ENCODE measurements at places on chromosomes 2 and 18.

- DNase-seq, result no peak
Measured at GRCh38 chr2:215652388-215652787, 216.5 kb upstream of the FN1 start.

- no peak for DNase-seq
Measured at GRCh38 chr2:45470531-45470930, 140.5 kb downstream of the SRBD1 start.

GRCh38 chr2:877747-878146, 72.9 kb upstream of the SNTG2 start:
- no peak for DNase-seq

- no peak for DNase-seq
Measured at GRCh38 chr2:212343167-212343566, 195.4 kb downstream of the ERBB4 start.

DNA sequence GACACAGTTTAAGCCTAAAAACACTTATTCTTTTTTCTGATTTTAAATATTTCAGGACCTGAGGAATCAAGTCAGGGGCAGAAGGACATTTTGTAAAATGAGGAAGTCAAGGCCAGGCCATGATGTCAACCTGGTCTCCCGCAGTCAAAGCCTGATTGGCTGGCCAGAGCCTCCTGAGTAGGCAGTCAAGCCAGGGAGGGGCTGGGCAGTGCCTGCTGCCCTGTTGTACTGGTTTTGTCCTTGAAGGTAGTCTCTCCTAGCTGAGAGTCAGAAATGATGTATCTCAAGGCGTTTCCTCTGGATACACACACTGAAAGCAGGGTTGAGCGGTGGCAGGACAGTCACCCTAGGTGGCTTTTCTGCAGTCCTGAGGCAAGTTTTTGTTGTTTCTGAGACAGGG, 19.8 kb downstream of the CCT7 start:
- no peak for DNase-seq

- no peak for DNase-seq
Measured at GRCh38 chr2:179860255-179861026, 971 bp downstream of the ZNF385B start.

DNA sequence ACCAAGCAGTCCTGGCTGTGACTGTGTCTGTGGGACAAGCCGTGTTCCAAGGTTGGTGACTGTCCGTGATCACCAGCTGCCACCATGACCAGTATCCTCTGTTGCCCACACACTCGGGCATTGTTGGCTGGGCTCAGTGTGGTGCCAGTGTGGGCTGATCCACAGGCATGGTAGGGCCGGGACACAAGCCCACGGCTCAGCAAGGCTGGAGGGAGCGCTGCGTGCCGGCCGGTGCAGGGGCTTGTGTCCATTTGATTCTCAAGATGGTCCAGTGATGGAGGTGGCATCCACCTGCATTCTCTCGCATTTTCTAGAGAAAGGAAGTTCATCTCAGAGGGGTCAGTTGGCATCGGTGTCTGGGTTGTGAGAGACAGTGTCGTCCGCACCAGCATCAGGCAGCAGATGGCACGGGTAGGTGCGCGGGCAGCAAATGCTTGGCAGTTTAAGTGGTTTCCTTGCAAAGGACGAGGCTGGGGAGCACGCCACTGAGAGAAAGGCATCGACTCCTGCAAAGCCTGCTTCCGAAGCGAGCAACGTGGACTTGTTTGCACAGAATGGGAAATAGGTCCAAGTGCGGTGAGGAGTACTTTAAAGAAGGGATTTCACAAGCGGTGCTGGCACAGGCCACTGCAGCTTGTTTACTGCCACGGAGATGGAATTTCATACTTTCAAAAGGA, 20.9 kb downstream of the TWIST2 start:
- no peak for DNase-seq

DNA sequence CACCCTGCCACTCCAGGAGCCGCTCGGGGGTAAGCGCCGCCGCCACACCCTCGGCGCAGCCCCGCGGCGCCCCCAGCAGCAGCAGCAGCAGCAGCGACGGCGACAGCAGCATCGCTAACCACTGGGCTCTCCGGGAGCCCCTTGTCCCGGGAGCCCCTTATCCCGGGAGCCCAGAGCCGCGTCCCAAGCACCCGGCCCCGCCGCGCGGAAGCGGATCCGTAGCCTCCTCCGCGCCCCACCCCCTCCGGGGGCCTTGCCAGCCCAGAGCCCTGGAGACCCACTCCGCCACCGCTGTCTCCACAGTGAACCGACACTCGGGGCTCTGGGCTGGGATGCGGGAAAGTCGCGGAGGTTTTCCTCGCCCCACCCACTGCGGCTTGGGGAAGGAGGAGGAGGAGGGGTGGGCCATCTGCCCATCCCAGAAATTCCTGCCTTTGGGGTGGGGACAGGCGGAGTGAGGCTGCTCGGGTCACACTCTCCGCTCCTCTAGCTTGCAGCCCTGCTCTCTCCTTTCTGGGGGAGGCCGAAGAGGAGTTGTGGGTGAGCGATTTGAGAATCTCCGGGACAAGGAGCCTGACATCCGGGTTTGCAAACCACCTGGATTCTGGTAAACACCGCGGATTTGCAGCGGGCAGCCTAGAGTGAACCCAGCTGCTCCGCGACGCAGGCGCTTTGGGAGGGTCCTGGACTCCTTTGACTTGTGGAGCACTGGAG, at the start of gene PLA2R1:
Gene PLA2R1, minus strand, starts transcription at position 324 of the 714 bp plus-strand sequence. Its CDS starts 212 bp downstream, at position 112.
- DNase-seq, result no peak

GRCh38 chr2:9282128-9283112, 75.8 kb downstream of the ASAP2 start:
- no peak for DNase-seq

DNA sequence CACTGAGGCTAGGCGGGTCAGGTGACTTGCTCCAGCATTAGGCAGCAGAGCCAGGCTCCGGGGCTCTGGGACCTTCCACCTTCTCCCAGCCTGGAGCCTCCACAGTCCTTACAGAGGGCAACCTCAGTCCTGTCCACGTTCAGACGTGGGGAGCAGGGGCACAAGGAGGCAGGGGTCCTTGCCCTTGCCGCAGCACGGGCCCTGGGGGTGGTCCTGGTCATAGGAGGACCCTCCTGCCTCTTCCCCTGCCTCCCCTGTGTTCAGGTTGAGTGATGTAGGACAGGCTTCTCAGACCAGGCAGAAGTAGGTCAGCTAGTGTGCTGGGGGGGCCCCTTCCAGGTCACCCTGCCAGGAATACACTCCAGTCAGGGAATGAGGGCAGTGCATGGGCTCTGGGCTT, 5.4 kb upstream of the ARHGEF4 start:
- no peak for DNase-seq

GRCh38 chr2:178194600-178195389, 483 bp downstream of the OSBPL6 start:
- no peak for DNase-seq

- DNase-seq, result no peak
Measured at GRCh38 chr2:211463397-211463796, 907.0 kb downstream of the CPS1 start.

DNA sequence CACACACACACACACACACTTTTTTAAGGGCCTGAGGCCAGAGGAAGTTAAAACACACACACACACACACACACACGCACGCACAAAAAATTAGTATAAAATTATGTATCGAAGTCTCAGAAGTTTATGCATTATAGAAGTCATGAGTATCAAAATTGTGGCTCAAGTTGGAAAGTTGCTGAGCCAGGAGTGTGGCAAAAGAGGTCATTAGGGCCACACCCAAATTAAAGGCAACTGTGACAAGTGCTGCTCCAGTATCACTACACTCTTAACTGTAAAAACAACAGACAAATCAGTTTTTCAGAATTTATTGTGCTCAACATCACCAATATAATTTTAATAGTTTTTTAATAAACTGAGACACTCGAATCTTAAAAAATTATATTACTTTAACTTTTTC, 36.9 kb downstream of the YWHAQ start:
- no peak for DNase-seq

DNA sequence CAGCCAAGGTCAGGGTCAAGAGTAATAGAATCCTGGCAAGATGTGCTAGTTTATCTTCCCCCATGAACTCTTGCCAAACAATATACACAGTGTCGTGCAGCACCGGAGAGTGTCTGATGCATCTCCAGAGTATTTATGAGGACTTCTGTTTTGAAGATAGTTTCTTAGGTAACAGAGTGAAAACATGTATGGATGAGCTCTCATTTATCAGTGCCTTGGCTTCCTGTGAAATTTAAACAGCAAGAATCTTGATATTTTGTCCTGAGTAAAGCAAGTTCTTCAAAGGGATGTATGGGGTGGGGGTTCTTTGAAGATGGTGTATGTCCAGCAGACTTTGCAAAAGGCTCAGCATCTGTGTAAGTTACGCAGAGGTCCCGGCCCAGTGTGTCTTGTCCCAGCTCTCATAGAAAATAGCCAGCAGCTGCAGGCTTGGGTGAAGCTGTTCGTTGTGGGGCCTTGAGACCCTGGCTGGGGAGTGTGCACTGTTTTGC, 361.0 kb upstream of the NT5C1B start:
- no peak for DNase-seq

GRCh38 chr2:214484239-214484638, 73.4 kb downstream of the VWC2L start:
- no peak for DNase-seq

GRCh38 chr18:9616049-9616448, 1.7 kb upstream of the PPP4R1 start:
- DNase-seq, result no peak

- DNase-seq, result no peak
Measured at GRCh38 chr2:46521215-46521683, 41.9 kb downstream of the TMEM247 start.

DNA sequence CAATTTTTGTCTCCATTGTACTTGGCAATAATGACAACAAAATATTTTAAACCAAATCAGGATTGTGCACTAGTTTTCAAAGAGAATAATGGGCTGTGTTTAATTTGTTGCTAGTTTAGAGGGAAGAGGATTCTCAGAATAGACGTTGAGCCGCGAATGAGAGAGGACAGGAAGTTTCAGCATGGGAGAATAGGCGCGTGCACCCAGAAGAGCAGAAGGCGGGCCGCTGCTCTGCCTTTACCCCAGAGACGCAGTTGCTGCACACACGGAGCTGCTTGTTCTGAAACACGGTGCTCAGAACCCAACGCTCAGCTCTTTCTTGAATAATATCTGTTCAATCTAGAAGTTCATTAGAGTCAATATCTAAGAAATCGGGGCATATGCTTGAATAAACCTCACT, 223.4 kb downstream of the MYT1L start:
- DNase-seq, result no peak

- DNase-seq, result no peak
Measured at GRCh38 chr2:218180467-218181114, 13.8 kb upstream of the CXCR1 start.

DNA sequence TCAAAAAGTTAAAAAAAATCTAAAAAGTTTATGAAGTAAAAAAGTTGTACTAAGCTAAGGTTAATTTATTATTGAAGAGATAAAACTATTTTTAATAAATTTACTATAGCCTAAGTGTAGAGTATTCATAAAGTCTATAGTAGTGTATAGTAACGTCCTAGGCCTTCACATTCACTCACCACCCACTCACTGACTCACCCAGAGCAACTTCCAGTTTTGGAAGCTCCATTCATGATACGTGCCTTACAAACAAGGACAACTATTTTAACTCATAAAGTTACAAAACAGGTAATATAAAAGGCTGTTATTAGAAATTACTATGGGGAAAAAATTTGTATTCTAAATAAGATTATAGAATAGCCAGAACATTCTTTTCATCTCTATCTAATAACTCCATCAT, 158.9 kb upstream of the FN1 start:
- DNase-seq, result no peak

GRCh38 chr18:42164556-42164955, 209.5 kb downstream of the PIK3C3 start:
- DNase-seq, result no peak

GRCh38 chr18:78364388-78364960, 615.1 kb upstream of the SALL3 start:
- no peak for DNase-seq
